Fibroblast of mammary gland (primary cell): ENCODE measurements at places on chromosomes 12 and 14.

- peak; percentile 57 for DNase-seq
Measured at GRCh38 chr14:76386944-76387782, 11.2 kb downstream of the ESRRB start.

GRCh38 chr12:6494258-6494743 lies 399 bp downstream of the NCAPD2 start:
- DNase-seq = no peak

GRCh38 chr14:33068040-33068439 lies 129.4 kb downstream of the NPAS3 start:
- no peak for DNase-seq

DNA sequence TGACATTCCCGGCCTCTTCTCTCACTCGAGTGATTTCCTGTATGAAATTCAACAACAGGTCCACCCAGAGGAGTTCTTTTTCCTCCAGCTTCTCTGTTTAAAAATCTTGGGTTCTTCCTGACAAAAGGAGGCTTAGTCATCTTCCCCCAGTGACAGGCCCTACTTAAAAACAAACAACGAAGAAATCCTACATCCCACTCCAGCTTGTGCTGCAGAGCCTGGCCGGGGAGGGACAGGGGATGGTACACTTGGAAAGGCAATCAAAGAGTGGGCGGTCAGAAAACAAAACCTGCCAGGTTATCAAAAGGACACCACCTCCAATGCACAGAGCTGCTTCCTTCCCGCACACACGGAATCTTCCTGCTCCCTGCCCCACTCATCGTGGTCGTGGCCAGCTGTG lies 101.3 kb downstream of the CACNA1C start:
- peak; percentile 76 for DNase-seq

DNA sequence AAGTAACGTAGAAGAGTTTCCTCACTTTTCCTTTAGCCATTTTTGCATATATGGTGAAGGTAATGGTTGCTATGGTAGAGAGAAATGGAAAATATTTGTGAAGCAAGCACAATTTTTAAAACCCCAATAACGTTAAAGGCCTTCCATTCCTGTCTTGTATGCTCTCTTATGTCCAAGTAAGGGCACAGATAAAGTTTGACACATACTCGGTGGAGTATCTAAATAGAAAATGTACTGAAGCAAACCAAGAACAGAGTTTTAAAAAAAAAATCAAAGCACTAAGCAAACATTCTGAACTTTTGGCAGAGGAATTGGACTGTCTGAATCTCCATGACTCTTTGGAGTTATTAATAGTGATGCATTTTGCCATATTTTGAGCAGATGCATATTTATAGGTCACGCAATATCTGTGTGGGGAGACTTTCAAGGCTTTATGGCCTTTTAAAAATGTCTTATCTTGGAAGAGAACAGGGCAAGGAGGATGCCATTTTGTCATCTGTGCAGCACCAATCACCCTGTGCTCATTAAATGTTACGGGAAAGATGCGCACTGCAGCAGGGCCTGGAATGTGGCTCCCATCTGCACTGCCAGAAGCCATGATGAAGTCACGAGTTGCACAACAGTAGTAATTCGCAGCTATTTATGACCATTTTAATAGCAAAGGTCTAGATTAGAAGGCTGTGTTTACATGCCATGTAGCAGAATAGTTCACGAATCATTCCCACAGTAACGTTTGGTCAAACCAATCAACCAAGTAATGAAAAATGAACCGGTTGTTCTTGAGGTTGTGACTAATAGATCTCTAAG lies 23.3 kb upstream of the AMIGO2 start:
- DNase-seq = peak; percentile 88

GRCh38 chr12:108076556-108076955 lies 52.5 kb upstream of the WSCD2 start:
- DNase-seq = no peak

GRCh38 chr12:80867941-80868340 lies 69.8 kb downstream of the LIN7A start:
- no peak for DNase-seq

DNA sequence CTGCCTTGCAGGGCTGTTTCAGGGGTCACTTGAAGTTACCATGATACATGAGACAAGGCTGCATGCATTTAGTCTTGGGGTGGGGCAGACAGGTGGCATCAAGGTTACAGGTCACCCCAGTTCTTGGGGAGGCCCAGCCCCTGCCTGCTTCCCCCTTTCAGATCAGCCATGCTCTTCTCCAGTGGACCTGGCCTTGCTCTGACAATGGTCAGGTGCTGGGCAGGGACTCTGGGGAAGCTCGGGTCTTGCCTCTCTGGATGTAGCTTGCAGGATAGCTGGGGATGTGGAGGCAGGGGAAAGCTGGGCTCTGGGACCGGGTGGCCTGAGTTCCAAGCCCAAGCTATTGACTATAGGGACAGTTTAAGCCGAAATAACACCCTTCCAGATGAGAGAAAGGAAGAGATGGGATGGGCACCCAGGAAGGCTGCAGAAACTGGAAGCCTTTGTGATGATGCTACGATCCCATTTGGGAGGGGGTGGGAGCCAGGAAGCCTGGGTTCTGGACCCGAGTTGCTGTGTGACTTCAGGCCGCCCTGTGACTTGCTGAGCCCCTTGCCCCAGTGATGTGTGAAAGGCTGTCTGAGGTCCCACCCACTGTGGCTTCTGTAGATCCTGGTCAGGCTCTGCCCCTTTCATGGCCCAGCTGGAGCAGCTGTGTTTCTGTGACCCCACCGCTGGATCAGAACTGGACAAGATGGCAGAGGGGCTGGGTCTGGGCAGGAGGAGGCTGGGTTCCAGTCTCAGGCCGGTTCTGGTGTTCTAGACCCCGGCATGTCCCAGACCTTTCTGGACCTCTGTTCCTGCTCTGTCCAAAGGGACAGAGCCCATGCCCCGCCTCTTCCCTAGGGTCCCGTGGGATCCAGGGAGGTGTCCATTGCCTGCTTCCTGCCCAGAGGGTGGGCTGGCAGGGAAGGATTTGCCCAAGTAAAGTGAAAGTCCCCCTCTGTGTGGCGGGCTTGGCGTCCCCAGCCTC lies 2.1 kb downstream of the TNFAIP2 start:
- no peak for DNase-seq
